HL-60 (cell line): ENCODE measurements at places on chromosomes 13 and 19.

- DNase-seq = no peak
Observed at GRCh38 chr13:99873832-99874430, 97.6 kb downstream of the ZIC5 start.

- no peak for DNase-seq
Observed at GRCh38 chr19:50705422-50706019, 14.1 kb downstream of the SHANK1 start.

GRCh38 chr19:50050406-50051227 is 24.8 kb downstream of the ZNF473 start:
- peak; percentile 44 for DNase-seq

GRCh38 chr19:53866865-53867224 is 838 bp upstream of the MYADM start:
- DNase-seq = no peak

- DNase-seq = no peak
Observed at GRCh38 chr13:92560883-92561282, 665.7 kb upstream of the GPC6 start.

DNA sequence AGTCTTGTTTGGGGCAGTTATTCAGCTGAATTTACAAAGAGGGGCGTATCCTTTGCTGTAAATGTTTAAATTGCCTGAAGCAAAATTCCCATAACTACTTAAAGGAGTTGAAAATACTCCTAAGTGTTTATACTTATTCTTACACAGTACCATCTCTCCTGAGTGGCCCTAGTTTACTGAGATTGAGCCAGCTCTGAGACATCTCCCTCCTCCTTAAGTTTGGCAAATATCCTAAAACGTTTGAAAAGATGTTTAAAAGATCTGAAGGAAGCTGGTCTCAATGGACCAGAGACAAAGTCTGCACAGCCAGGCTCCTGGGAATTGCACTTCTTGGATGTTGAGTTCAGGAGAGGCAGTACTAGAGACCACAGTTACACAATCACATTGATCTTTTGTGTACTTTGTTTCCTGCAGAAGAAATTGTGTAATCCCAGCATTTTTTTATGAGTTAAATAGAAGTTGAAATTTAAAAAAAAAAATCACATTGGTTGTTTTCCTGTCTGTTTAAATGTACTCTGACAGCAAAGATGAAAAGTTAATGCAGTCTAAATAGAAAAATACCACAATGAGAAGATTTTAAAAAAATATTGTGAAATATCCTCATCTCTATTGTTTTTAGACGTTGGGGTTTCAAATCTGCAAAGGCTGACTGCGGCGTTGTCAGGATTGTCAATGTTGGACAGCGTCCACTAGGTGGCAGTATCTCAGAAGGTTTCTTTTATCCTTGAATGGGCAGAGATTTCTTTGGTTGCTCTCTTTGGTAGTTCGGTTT is 20.7 kb downstream of the TNFSF11 start:
- DNase-seq = peak; percentile 21

GRCh38 chr13:66273011-66273410 is 957.1 kb downstream of the PCDH9 start:
- no peak for DNase-seq

GRCh38 chr13:98143601-98144026 is 720 bp downstream of the FARP1 start:
- DNase-seq = no peak

- no peak for DNase-seq
Observed at GRCh38 chr19:4473763-4474513, 1.8 kb downstream of the HDGFL2 start.

GRCh38 chr13:51457086-51457815 is 4.4 kb upstream of the INTS6 start:
- no peak for DNase-seq

GRCh38 chr13:64071352-64071751 is 2655.7 kb upstream of the PCDH20 start:
- no peak for DNase-seq

DNA sequence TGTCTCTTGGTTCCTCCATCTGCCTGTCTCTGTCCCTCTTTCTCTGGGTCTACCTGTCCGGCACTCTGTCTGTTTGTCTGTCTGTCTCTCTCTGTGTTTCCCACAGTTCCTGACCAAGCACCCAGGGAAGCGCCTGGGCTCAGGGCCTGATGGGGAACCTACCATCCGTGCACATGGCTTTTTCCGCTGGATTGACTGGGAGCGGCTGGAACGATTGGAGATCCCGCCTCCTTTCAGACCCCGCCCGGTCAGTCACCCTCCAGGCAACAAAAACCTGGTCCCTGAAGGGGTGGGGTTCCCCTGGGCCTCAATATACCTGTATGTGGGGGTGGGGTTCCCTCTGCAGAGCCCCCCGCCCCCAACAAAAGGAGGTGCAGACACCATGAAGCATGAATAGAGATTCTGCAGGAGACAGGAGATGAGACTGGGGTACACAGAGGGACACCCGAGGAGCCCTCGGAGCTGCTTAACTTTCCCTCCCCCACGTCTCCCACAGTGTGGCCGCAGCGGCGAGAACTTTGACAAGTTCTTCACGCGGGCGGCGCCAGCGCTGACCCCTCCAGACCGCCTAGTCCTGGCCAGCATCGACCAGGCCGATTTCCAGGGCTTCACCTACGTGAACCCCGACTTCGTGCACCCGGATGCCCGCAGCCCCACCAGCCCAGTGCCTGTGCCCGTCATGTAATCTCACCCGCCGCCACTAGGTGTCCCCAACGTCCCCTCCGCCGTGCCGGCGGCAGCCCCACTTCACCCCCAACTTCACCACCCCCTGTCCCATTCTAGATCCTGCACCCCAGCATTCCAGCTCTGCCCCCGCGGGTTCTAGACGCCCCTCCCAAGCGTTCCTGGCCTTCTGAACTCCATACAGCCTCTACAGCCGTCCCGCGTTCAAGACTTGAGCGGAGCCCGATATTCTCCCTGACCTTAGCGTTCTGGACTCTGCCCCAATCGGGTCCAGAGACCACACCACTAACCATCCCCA is 2.6 kb upstream of the CACNG7 start:
- peak; percentile 31 for DNase-seq

GRCh38 chr13:93304134-93304533 is 77.5 kb downstream of the GPC6 start:
- no peak for DNase-seq

- DNase-seq = no peak
Observed at GRCh38 chr13:77915686-77916085, 2.9 kb downstream of the EDNRB start.

GRCh38 chr19:4508698-4509097 is 9.6 kb downstream of the PLIN4 start:
- no peak for DNase-seq

DNA sequence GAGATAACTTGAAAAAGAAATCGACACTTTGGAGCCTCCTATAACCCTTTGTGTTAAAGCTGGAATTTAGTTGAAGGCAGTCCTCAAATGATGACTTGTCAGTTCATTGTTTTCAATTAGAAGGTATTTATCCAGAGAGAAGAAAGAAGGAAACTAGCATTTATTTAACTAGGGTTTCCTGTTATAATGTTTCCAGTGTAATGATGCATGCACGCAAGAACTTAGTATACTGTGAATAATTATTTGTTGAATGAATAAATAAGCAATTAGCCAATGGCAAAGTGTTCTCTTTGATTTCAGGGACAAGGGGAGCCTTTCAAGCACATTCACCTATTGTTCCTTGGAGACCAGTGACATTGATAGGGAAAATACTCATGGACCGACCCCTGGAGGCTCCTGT is 307.4 kb downstream of the KLF5 start:
- no peak for DNase-seq

DNA sequence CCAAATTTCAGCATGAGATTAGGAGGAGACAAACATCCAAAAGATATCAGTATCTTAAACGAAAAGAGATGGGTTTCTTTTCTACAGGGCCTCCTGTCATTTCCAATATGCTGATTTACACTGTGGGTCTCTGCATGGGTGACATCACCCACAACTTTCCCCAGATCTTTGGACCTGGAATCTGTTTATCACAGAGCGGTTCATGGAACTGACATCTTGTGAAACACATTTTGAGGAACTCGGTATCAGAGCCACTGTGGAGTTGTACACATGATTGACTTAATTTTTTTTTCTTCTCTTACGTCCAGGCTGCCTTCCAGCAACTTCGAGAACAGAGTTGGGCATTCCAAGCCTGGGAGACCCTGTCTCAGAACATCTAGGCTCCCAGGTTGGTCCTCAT is 80.2 kb upstream of the SERP2 start:
- DNase-seq = no peak

GRCh38 chr19:41872775-41873647 is 4.1 kb upstream of the CD79A start:
- no peak for DNase-seq

DNA sequence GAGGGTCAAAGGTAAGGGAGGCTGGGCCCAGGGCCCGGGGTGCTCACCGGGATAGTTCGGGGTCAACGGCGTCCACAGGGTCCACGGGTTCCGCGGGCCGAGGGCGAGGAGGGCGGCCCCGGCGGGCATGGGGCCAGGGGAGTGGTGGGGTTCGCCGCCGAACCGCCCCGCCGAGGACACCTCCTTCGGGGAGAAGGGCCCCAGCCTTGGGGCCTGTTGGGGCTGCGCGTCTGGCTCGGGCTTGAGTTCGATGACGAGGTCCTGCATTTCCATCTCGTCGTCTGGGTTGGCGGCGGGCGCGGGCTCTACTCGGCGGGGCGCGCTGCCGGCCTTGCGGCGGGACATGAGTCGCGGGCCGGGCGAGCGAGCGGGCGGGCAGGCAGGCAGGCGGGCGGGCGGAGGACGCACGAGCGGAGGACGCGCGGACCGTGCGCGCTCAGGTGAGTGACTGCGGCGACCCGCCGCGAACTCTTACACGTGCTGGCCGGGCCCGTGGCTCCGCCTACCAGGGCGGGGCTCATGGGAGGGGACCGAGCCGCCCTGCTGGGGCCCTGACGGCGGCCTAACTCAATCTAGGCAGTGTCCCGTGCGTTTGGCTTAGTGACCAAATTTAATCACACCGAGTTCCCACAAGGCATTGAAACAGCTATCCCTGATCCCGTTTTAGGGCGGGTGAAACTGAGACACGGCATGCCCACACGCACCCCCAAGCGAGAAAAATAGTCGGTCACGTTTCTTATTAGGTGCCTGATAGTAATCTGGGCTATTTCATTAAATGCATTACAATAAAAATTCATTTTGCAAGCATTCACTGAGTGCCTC is at the start of gene ZNF296:
Gene ZNF296 (minus strand): TSS at position 450 of the 822 bp plus-strand sequence. CDS start 105 bp downstream, at position 345.
- peak; percentile 82 for DNase-seq

DNA sequence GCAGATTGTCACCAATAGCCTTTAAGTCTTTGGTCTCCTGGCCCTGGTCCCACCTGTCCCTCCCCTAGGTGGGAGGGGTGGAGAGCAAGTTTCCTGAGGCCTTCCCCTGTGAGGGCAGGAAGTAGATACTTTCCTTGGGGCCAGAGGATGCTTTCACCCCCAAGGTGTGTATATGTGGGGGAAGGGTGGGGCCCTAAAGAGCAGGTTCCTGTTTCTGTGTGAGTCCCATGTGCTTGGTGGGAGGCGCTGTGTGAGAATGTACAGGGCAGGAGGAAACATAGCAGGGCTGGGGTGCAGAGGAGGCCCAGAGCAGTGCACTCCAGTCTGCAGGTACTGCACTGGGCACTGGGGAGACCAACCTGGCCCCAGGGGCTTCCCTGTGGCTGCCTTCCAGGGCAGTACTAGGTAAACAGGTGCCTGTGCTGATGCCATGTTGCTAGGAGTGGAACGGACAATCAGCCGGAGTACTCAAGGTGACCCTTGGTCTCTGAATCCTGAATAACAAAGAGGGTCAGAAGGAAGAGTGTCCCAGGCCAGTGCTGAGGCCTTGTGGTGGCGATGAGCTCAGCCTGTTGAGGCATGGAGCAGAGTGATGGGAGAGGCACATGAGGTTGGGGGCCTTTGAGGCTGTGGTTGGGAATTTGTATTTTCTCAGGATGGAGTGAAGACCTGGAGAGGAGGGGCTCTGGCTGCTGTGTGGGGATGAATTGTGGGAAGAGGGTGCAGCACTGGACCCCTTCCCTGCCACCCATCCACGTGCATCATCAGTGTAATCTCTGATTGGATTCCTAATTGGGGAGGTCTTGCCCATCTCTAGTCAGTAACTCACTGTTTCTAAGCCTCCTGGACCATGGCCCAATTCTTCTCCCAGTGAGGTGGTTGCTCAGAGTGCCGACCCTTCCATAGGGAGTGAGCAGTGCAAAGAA is 5.1 kb downstream of the EGLN2 start:
- peak; percentile 68 for DNase-seq

DNA sequence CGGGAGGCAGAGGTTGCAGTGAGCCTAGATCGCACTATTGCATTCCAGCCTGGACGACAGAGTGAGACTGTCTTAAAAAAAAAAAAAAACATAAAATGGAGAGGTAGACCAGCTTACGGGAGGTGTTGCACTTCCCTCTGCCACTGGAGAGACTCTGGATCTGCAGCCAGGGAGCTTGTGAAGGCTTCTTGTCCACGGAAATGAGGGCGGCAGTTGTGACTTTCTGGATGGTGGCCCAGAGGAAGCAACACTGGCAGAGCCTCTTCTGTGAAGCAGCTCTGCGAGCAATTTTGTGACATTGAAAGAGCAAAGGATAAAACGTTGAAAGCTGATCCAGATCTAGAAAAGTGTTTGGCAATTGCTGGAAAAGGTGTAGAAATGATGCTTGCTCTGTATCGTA is 10.4 kb downstream of the SPINT2 start:
- DNase-seq = no peak

DNA sequence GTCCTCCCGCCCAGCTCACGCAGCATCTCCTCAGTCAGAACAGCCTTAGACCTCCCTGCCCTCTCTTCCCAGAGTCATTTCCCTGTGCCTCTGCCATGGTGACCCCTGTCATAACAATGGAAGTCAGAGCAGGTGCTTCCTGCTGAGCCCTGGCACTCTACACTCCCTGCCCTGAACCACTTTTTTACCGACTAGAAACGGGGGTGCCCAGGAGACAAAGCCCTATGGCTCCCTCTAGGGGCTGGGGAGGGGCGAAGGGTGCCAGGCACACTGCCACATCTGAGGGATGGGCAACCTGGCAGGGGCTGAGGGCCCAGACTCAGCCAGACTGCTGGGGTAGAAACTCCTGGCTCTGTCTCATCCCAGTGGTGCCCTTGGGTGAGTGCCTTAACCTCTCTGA is 16.4 kb downstream of the ZNF574 start:
- peak; percentile 39 for DNase-seq

GRCh38 chr19:38635483-38636399 is 11.7 kb upstream of the ACTN4 start:
- DNase-seq = no peak

- DNase-seq = no peak
Observed at GRCh38 chr13:31282741-31283455, 83.1 kb downstream of the B3GLCT start.
